ENCODE measurements at places on chromosomes 11 and 22.

- DNase-seq, result no peak
Observed at GRCh38 chr11:34233215-34233614, 124.6 kb downstream of the ABTB2 start.

- no peak for DNase-seq
Observed at GRCh38 chr22:24176630-24177029, 4.7 kb upstream of the SUSD2 start.

- no peak for DNase-seq
Observed at GRCh38 chr11:35332524-35332923, 86.8 kb downstream of the SLC1A2 start.

- no peak for DNase-seq
Observed at GRCh38 chr22:38412435-38413084, 42.4 kb downstream of the KCNJ4 start.

DNA sequence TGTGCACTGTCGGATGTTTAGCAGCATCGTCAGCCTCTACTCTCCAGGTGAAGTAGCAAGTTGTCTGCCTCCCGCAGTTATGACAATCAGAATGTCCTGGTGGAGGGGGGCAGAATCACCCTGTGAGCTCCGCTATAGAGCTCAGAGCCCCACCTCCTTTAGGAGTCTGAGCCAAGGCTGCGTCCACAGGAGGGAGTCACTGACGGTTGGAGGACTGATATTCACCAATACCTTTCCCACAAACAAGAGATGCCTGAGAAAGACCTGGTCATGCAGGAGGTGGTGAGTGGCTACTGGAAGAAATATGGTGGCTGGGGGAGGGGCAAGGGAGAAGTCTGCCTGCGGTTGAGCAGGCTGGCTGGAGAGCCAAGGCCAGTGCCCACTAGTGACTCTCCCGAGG, 41.7 kb upstream of the ADA2 start:
- DNase-seq, result no peak

GRCh38 chr11:95108159-95108611, 18.5 kb downstream of the ENDOD1 start:
- DNase-seq, result peak; percentile 16

DNA sequence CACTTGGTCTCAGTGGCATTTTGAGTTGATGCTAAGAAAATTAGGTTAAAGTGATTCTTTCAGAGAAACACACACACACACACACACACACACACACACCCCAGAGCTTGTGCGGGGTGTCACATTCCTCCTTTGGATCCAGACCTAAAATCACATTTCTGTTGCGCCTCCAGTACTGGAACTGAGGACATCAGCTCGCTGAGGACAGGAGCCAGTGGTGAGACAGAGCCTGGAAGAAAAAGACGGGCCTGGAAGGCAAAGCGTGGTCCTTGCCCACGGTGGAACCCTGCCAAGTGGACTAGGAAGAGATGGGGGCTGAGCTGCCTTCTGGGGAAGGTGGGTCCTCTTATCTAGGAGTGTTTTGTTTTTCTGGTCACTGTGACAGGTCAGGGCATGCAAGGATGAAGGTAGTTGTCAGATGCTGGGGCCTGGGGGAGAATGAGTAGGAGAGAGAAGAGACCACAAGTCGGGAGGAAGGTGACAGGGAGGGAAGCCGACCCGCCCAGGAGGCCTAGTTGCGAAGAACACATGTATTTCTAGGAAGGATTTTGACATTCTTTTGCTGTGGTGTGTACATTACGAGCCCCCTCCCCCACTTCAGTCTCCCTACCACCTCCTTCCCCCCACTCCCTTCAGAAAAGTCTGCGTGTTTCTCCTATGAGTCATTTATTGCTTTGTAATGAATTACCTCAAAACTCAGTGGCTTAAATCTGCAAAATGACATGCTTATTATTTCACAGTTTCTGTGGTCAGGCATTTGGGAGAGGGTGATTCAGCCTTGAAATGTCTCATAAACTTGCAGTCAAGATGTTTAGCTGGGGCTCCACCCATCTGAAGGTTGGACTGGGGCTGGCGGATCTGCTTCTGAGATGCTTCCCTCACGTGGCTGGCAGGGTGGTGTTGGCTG, 4.8 kb upstream of the ELFN2 start:
- no peak for DNase-seq
